ENCODE measurements at places on chromosomes 5 and 9.

- peak; percentile 2 for DNase-seq
These were observed 86.9 kb downstream of the FRMD3 start for GRCh38 chr9:83451308-83451707.

DNA sequence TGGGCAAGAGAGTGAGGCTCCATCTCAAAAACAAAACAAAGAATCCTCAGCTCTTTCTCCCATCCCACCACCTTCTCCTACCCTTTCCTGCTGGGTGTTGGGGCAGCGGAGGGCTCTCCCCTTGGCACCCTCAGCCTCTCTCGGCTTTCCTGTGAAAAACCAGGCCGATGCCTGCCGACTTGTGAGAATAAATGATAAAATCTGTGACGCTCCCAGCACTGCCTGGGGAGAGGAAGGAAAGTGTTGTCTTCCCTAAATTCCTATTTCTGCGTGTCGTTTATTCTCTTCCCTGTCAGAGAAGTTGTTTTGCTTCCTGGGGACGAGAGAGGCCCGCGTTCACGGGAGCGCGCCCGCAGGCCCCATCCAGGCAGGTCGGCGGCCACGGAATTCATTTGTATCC is 19.7 kb downstream of the NEK6 start:
- DNase-seq: no peak

DNA sequence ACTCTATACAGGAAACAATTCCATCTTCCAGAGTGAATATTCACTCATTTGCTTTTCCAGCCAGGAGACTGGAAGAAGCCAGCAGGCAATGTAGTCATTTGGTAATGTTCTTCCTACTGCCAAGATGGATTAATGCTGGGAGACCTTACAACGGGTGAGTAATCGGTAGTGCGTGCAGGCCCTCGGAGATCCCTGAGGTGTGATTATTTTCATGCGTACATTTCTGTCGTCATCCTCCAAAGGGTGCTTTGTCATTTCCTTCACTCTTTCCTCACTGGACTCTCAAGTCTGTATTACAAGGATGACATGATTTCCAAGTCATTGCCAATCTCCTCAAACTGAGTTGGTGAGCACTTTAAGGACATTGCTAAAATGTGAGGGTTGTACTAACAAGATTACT is 263.5 kb downstream of the CWC27 start:
- DNase-seq: no peak

- peak; percentile 86 for DNase-seq
These were observed 545.2 kb downstream of the CSNK1G3 start for GRCh38 chr5:124056991-124057723.

DNA sequence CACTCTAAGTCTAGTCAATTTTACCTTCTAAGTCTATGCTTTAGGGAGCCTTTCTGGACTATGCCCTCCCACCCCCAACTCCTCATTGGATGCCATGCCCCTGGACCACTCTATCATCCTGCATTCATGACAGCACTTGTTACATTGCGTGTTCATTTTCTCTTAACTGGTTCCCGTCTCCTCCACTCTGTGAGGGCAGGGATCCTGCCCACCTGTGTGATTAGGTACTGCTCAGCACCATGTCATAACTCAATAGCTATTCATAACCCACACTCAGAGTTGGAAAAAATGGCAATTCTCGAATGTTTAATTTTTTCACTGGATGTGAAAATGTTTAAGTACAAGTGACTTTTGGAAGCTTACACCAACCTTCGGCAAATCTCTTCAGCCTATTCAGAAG is 88.5 kb downstream of the PRLR start:
- DNase-seq: no peak

DNA sequence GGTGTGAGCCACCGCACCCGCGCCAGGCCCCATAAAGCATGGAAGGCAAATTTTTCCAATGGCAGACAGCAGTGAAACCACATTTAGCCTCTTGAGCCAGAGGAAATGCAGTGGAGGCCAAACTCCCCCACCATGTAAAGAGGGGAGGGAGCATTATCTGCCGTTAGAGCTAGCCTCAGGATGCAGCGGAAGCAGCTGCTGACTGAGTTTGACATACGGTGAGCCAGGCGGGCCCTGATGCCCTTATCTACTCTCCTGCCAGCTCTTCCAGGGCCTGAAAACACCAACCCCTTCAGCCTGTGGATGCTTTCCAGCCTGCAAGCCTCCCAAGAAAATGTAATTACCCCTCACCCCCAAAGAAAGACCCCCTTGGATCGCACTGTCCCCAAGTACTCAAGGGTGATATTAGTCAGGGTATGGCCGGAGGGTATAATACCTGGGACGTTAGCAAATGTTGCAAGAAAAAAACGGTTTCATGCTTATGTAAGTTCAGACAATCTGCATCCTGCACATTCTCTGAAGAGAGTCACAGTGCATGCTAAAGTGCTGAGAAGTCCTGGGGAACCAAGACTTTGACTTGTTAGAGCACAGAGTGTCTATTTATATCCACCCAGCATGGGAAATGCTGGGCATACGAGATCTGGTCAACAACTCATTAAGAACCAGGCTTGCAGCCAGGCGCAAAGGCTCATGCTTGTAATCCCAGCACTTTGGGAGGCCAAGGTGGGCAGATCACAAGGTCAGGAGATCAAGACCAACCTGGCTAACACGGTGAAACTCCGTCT is 11.3 kb upstream of the GGTA1 start:
- DNase-seq: no peak

GRCh38 chr5:163595932-163596607 is 90.7 kb downstream of the MAT2B start:
- DNase-seq: no peak

DNA sequence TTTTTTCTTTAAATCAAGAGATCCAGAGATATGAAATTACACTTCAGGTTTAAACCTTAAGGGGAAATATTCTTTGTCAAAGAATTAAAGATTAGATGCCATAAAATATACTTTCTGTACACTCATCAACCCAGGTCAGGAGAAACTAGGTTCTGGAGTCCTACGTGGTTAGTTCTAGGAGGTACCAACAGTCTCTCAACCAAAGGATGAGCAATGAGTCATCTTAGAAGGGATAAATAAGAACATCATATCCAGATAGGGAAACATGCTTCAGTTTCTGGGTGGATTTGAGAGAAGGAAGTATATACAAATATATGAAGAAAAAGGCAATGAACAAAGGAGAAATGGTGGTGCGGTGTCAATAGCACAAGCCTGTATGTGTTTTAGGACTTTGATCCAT is 98.2 kb downstream of the CSNK1G3 start:
- DNase-seq: no peak

DNA sequence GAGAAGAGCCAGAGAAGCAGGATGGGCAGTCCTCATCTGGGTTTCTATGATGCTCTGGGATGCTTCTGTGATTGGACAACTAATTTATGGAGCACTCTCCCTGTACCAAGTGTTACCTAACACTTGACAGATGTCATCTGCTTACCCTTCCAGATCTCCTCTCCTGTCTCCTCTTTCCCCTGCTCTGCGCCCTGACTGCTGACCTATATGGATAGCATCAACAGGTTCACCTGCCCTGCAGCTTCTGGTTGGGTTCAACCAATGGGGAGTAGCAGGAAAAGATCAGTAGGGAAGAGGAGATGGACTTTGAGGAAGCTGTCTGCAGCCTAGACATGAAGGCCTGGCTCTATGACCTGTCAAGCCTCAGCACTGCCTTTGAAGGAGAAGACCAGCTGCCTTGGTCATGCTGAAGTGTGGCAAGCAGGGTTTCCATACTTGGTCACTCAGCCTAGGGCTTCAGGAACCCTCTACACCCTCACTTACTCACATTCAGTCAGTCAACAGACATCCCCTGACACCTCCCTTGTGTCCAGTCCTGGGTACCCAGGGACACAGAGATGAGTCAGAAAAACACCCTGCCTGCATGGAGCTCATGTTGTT is 11.3 kb upstream of the P4HA2 start:
- DNase-seq: no peak

GRCh38 chr9:114674798-114675540 is 7.0 kb downstream of the TEX48 start:
- DNase-seq: no peak
